ENCODE measurements at places on chromosomes 7 and 10.
A peak's percentile ranks its signal among the peaks of the same experiment; 100 is the strongest.

DNA sequence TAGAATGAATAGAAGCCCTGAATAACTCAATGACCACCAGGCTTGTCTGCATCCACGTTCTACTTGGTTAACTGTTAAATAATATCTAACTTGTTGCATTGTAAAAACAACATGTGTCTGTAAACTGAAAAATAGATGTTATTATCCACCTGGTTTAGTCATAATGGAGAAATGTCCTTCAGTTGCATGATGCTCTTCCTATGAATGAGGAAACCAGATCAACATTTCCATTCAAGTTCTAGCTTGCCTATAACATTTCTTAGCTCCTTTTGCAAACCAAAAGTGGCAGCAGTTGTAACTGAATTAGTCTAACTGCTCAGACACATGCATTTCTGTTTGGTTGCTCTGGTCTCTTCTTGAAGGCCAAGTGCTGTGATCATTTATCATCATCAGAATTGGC lies 62.9 kb upstream of the BET1 start:
- DNase-seq = no peak

DNA sequence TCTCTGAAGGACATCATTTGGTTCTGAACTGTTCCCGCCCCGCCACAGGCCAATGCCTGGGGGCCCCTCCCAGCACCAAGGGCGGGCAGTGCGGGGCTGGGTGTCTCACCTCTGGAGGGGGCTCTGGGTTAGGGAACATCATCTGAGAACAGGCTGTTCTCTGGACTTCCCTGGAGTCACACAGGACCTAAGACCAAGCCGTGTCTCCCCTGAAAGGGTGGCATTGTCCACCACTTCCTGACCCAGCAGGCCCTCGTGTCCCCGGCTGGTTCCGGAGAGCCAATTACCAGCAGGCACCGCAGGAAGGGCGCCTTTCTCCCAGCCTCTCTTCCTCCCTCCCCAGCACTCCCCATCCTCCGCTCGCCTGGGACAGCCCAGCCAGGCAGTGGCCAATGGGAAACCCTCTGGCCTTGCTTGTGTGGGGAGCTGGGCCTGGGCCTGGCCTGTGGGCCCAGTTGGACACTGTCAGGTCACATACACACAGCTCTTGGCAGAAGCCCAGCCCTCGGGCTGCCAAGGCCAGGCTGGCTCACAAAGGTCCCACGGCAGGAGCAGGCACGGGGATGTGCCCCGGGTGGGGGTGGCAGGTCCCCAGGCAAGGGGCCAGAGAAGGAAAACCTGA lies 119.5 kb downstream of the SPDYE5 start:
- DNase-seq = no peak

- DNase-seq = no peak
These were observed 22.3 kb downstream of the TYW1 start for GRCh38 chr7:67018940-67019339.

DNA sequence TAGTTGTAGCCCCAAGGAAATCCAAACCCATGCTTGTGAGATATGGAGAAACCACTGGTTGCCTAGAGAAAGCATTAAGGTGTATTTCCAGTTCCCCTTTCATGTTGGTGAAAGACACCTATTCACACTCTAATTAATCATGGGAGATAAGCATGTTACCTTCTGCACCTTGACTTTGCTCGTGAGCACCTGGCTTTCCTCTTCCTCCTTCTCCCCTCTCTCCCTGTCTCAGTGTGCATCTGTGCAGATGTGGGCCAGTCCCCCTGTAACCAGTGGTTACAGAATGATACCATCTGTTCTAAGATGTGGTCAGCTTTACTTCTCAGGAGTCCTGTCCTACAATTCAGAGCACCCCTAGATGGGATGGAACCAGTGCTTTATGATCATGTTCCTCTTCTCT lies 160.6 kb downstream of the LCOR start:
- no peak for DNase-seq

DNA sequence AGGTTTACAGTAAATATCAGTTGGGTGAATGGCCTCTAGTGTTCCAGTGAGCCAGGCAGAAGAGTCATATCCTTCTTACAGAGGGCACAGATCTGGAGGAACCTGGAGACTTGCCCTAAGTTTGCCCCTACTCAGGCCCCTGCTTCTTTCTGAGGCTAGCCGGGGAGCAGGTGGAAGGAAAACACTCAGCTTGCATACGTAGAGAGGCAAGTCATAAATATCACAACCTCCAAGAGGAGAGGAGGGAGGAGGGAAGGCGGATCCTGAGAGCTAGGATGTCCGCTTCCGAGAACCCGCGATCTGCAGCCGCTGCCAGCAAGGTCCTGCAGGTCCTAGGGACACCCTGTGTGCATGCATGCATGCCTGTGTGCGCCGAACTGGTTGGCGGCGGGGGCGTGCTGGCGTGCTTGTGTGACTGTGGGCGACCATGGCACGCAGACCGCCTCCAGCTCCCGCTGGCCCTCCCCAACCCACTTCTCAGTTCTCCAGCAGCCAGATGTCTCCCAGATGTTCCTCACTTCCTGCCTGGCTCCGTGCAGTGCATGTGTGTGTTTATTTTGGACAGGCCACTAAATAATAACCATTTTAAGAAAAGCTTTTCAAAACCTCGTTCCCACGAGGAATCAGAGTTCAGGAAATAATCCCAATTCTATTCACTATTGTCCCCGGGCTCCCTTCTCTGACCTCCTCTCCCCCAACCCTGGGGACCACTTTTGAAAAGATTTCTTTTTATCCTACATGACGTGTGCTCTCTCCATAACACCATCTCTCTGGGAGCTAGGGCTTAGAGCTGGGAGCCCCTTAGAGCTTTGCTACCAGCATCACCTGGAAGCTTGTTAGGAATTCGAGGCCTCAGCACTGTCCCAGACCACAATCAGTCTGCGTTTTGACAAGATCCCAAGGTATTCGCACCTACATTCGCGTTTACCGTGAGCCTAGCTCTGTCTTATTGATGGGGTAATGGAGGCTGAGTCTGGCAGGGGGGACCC lies 32.4 kb downstream of the UNC5B start:
- DNase-seq = peak; percentile 95

GRCh38 chr7:72152161-72153131 lies 259.7 kb downstream of the CALN1 start:
- peak; percentile 3 for DNase-seq

- no peak for DNase-seq
These were observed 19.8 kb downstream of the DNAJB12 start for GRCh38 chr10:72334825-72335393.

GRCh38 chr10:91694170-91694794 lies 61.4 kb upstream of the PPP1R3C start:
- peak; percentile 43 for DNase-seq

GRCh38 chr10:123726836-123727235 lies 60.7 kb downstream of the GPR26 start:
- DNase-seq = no peak

- peak; percentile 77 for DNase-seq
These were observed 29.7 kb downstream of the STN1 start for GRCh38 chr10:103888113-103888841.

- DNase-seq = no peak
These were observed 7.0 kb downstream of the ANXA7 start for GRCh38 chr10:73406846-73407245.

- DNase-seq = no peak
These were observed 29.4 kb upstream of the MAP3K8 start for GRCh38 chr10:30404540-30404939.
